Activated naive CD4-positive, alpha-beta T cell treated with anti-CD3 and anti-CD28 coated beads, Interleukin-2, amount 50 U/mL, for 16 hours (primary cell): ENCODE measurements at places on chromosomes 4 and X.

DNA sequence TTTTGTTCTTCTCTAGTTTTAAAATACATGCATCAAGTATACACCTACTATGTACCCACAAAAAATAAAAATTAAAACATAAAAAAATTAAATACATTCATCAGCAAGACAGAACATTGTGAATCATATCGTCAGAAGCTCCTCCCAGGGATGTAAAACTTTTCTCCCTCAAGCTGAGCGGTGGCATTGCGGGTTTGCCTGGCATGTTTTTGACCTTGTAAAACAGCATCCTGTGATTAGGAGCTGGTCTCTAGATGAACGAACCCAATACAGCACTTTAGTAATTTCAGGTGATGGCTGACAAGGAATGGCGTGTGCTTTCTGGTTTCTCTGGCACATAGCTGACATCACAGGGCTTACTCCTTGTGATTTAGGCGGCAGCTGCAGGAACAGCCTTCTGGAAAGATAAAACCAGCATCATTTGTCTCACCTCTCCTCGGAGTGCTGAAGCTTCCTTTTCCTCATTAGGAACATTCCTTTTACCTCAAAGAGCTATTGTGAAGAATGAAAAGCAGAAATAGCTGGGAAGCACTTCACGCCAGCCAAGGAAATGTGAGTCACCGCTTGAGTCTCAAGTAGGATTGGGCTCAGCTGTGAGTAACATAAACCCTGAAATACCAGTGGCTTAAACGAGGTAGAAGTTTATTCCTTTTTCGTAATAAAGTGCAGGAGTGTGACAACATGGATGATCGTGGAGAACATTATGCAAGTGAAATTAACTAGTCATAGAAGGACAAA, 44.3 kb downstream of the NYX start:
- no peak for DNase-seq

DNA sequence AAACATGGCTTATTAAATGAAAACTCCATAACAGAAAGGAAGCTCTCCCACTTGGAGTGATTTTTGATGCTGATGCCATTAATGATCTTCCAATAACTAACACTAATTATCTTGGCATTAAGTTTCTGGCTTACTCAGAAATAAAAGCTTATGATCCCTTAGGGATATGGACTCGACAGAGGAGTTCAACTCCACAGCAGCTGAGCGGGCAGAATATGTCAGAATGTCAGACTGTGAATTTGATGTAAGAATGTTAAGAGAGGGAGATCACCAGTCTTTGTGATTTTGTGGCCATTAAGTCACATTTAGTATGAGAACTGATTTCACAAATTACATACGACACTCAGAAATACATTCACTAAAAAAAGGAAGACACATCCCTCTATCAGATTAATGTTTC, 2244.0 kb downstream of the ARAP2 start:
- no peak for DNase-seq

GRCh38 chr4:75834095-75834771, 68.0 kb downstream of the PPEF2 start:
- DNase-seq: no peak

DNA sequence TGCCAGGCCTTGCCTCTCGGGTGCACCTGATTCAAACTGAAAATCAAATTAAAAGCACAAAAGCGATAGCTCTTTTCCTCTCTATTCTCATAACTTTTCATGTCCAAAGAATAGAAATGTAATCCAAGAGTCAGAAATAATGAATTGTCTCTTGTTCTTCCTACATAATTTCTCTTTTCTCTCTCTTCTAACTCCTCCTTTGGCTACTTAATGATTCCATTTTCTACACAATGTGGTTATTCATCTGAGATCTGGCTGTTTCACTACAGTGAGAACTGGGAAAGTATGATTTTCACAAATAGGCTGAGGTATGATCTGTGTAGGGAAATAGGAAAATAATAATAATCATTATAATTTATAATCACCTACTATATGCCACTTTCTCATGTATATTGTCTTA, 703.5 kb downstream of the PDHA2 start:
- no peak for DNase-seq

- DNase-seq: no peak
These were observed 167.9 kb downstream of the CAMK2D start for GRCh38 chr4:113593400-113594230.

DNA sequence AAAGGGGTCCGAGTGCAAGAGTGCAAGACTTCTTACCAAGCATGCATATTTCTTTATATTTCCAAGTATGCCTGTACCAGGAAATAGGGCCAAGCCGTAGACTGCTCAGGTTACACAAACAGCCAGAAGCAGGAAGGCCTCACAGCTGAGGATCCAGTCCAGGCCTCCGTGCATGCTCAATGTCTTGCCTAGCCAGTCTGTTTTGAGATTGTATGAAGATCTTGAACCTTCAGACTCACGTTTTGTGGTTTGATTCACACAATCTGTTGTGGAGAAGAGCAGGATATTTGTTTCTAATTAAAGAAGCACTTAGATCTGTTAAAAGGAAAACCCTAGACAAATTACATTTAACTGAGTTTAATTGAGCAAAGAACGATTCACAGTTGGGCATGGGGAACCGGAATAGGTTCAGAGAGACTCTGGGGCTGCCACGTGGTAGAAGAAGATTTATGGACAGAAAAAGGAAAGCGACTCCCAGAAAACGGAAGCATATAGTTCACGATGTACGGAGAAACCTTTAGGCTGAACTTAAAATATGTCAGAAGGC, 1.2 kb downstream of the MGST2 start:
- DNase-seq: no peak

- DNase-seq: peak; percentile 57
These were observed 687 bp downstream of the CDK16 start for GRCh38 chrX:47218920-47219815.

DNA sequence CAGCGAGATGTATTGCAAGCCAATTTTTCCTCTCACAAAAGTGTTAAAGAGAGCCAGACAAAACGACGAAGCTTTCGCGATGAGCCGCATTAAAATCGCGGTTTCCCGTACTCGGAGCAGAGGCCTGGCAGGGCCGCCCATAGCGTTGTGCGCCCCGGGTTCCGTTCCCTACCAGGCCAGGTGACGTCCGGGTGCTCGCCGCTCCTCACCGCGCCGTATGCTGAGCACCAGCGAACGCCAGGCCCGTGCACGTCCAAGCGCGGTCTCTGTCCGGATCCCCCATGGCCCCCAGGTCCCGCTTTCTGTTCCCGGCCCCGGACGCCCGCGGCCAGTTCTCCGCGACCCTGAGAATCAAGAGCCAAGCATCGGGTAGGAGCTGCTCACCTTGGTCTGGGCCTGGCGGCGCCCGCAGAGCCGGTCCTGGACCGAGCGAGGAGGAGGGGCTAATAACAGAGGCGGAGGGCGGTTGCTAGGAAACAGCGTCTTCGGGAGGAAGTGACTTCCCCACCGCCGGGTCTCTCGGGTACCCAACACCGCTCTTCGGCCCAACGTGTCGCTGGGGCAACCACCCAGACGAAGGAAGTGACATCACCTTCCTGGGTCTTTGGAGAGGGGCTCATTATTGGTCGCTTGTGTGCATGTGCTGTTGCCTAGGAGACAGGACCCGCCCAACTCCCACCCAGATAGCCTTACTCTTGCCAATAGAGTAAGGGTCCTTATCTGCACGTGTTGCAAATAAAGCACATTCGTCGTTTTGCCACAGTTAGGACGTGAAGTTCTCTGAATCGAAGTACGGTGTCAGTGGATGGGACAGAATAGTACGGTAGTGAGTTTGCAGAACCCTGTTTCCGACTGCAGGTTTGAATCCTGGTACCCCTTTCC, at the start of gene MAP9:
Gene MAP9, minus strand, starts transcription at position 579 of the 882 bp plus-strand sequence. CDS start 1,115 bp downstream, outside the sequence.
- DNase-seq: peak; percentile 88

DNA sequence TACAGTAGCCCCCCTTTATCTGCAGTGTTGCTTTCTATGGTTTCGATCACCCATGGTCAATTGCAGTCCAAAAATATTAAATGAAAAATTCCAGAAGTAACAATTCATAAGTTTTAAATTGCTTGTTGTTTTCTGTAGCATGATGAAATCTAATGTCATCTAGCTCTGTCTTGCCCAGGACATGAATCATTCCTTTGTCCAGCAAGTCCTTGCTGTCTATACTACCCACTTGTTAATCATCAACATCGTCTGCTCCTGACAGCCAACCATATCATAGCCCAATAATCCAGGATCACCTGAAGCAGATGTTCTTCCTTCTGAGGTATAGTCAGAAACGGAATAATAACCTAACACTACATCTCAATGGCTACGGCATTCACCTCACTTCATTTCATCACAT, 79.8 kb downstream of the ADAMTS3 start:
- no peak for DNase-seq

GRCh38 chr4:180665481-180665880, 1577.7 kb upstream of the TENM3 start:
- no peak for DNase-seq

DNA sequence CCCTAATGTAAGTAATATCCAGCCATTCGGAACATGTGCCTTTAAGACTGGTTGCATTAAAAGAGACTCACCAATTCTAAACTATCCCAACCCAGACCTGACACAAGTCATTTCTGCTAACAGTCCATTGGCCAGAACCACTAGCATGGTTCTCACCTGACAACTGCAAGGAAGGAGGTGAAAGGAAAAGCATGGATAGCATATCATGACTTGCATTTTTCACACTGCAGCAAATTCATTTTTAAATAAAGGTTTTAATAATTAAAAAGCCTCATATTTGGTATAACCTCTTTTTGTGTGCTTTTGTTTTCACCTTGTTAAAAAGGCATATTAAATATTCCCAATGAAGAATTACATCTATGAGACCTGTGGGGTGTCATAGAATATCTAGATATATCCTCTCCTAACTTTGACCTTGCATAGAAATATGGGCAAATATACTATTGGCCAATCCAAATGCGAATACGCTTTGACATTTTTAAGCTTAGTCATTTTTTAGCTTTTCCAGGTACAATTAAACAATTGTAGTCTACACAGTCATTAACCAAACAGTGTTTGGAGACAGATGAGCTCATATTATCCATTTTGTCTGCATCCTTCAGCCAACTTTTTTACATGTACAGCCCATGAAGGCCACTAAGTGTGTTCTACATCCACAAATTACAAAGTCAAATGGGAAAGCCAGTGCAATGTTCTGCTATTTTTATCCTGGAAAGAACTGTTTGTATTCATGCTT, 295.3 kb downstream of the PDGFC start:
- DNase-seq: no peak

DNA sequence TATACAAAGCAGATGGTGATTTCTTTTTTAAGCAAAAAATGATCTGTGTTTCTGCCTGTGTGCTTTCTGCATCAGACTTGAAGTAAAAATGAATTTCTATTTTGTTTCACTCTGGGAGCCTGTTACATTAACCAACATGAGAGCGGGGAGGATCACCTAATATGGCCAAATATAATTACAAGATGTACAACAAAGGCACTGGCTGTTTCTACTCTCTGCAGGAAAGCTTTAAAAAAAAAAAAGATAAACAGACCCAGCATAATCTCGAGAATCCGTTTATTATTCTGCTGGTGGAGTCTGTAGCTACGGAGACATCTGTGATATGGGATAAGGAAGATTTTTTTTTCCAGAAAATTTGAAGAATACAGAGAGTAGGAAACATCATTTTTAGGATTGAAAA, 103.6 kb downstream of the COMMD8 start:
- no peak for DNase-seq

GRCh38 chrX:109537324-109537665, 651 bp downstream of the NXT2 start:
- no peak for DNase-seq

- no peak for DNase-seq
These were observed 190.6 kb upstream of the LNX1 start for GRCh38 chr4:53781629-53782457.

DNA sequence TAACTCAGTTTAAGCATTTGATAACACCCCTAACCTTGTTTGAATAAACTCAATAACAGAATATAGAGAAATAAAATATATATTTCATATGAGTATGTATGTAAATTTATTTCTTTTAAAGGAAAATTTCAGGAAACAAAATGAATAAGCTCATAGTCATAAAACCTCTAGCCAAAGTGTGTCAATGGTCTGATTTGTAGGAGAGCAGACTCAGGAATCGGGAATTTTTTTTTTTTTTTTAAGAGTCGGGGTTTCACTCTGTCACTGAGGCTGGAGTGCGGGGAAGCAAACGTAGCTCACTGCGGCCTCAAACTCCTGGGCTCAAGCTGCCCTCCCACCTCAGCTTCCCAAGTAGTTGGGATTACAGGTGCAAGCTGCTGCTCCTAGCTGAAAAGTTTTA, 2.4 kb downstream of the PKD2 start:
- no peak for DNase-seq

- peak; percentile 11 for DNase-seq
These were observed 2.9 kb downstream of the HDAC8 start for GRCh38 chrX:72569786-72570185.

GRCh38 chr4:125432078-125432477, 117.3 kb downstream of the FAT4 start:
- DNase-seq: no peak

GRCh38 chr4:102139132-102139573, 206.1 kb downstream of the SLC39A8 start:
- DNase-seq: no peak

DNA sequence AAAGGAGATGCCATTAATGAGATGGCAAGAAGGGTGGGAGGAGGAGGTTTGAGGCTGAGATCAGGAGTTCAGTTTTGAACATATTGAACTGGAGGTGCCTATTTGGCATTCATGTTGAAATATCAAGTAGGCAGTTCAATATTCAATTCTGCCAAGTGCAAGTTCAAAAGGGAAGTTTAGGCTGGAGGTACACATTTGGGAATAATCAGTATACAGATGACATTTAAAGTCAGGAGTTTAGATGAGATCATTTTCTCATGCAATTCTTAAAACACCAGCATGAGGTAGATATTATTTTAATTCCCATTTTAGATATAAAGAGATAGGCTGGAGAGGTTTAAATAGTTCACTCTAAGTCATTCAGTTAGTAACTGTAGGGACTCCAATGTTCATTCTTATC, 26.1 kb downstream of the COQ2 start:
- no peak for DNase-seq

GRCh38 chrX:105063743-105064142, 156.8 kb downstream of the TEX13A start:
- DNase-seq: no peak

DNA sequence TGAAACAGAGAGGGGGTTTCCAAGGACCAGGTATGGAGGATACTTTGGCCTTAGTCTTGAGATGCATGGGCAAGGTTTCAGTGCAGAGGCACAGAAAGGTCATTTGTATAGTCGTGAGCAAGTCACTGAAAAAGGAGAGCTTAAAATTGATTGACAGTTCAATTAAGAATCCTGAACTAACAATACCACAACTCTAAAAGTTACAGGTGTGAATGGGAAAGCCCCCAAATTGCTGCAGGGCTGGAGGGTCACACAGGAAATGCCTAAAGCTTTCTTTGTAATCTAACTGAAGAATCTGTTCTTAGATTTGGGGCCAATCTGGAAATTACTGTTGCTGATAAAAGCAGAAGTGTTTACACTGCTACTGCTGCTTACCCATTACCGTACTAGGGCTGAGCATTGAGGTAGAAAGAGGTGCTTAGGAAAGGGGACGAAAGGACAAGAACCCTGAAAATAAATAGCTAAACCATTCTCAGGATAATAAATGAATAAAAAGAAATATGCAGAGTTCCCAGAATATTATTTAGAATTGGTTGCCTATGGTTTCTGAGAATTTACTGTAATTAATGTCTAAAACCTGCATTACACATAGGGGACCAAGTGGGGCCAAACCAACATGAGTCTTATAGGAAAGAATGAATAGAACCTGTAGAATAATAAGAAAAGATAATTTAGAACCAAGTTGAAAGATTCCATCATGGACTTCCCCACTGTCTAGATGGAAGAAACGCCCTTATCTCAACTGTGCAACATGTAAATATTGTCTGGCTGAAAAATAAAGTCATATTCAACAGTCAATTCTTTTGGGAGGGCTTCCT, 91.9 kb upstream of the PPP1R2C start:
- DNase-seq: no peak

- no peak for DNase-seq
These were observed 16.0 kb downstream of the TNMD start for GRCh38 chrX:100600758-100601157.
